Activated naive CD4-positive, alpha-beta T cell (primary cell): ENCODE measurements at places on chromosomes 6 and 20.
A peak's percentile ranks its signal among the peaks of the same experiment; 100 is the strongest.

DNA sequence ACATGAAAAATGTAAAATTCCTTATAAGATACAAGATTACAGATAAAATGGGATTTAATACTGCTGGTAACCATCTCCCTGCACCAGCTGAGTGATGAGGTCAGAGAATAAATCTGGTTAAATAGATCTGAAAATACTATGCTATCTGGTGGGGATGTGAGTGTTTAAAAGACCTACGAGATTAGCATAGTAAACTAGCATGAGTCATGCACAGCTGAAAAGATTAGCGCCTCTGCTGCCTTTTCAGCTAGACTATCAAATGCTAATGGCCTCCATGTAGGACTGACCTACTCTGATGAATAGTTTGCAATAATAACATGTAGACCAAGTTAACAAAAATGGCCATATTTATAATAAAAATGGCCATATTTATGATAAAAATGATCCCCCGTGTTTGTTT, 553.3 kb downstream of the C6orf118 start:
- DNase-seq: no peak

DNA sequence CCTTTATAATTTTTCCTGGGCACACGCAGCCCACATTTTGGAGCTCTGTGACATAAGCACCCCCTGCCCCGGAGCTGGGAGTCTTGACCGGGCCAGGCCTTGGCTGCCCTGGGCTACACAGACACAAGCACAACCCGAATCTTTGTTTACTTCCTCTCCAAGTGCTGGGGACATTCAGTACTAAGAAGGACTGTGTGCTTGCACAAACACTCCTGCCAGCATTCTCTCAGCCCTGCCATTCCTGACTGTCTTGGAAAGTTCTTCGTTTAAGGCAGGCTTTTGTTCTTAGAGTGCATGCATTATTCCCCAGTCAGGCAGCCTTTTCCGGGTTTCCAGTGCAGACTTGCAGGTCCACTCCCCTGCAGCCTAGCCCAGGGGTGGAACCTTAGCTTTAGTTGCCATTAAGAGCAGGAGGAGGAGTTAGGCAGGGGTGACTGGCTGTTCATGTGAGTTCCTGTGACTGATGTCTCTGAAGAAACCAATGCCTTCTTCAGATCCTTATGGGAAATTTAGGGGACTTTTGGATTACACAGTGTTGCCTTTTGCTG, 28.6 kb downstream of the FOXO3 start:
- DNase-seq: no peak

GRCh38 chr20:62501801-62502495, 26.2 kb upstream of the GATA5 start:
- no peak for DNase-seq

- peak; percentile 44 for DNase-seq
Measured at GRCh38 chr6:392441-393390, 1.2 kb downstream of the IRF4 start.

DNA sequence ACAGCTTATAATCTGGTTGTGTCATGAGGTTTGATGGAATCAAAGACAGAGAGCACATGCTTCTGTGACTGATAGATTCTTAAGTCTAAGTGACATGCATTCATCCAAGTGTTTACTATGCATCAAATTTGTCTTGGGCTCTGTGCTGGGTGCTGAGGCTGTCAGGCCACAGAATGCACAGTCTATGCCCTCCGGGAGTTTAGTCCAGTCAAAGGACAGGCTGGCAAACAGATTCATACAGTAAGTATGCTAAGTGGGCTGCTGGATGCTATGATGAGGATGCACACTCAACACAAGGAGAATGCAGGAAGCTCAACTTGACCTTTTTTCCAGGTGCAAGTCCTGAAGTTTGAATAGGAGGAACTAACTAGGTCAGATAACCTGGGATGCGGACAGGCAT, 146.7 kb downstream of the UST start:
- no peak for DNase-seq

DNA sequence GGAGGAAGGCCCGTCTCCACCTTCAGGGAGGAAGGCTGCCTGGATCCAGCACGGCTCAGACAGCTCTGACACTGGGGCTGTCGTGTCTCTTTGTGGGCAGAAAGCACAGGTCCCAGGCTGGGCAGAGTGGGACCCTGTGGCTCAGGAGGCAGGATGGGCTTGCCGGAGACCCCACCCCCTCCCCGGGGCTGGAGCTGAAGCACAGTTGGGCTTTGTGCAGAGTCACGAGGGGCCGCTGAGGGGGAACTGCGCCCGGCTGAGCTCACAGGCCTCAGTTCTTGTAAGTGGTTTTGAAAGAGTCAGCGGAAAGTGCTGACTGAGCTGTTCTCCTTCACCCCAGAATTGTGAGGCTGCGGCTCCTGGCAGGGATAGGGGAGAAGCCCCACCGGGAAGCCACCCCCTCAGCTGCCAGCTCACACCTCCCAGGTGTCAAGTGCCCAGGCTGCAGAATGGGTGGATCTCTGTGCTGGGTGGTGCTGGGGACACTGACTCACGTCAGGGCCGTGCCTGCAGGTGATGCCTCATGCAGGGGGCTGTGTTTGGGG, 145.5 kb upstream of the RNF24 start:
- DNase-seq: no peak

- DNase-seq: no peak
Measured at GRCh38 chr6:11273406-11274065, 41.1 kb upstream of the NEDD9 start.

- no peak for DNase-seq
Measured at GRCh38 chr6:125751334-125751916, 2.0 kb downstream of the HEY2 start.

DNA sequence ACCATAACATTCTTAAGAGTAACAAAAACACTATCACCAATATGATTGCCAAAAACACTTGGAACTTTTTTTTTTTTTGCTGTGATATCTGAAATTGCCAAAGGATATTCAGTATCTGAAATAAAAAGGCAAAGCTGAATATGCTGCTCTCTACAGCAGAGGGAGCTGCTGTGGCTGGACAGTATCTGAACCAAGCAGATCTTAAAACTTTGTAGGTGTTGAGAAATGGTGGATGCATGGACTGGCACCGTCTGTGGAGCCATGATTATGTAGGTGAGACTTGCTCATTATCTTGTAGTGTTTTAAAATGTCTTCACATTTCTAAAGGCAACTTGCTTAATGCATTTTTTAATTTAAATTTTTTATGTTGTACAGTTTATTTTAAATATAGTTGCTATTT, 9.2 kb downstream of the PDCD2 start:
- no peak for DNase-seq

GRCh38 chr6:115839583-115840181, 221.0 kb downstream of the FRK start:
- no peak for DNase-seq

DNA sequence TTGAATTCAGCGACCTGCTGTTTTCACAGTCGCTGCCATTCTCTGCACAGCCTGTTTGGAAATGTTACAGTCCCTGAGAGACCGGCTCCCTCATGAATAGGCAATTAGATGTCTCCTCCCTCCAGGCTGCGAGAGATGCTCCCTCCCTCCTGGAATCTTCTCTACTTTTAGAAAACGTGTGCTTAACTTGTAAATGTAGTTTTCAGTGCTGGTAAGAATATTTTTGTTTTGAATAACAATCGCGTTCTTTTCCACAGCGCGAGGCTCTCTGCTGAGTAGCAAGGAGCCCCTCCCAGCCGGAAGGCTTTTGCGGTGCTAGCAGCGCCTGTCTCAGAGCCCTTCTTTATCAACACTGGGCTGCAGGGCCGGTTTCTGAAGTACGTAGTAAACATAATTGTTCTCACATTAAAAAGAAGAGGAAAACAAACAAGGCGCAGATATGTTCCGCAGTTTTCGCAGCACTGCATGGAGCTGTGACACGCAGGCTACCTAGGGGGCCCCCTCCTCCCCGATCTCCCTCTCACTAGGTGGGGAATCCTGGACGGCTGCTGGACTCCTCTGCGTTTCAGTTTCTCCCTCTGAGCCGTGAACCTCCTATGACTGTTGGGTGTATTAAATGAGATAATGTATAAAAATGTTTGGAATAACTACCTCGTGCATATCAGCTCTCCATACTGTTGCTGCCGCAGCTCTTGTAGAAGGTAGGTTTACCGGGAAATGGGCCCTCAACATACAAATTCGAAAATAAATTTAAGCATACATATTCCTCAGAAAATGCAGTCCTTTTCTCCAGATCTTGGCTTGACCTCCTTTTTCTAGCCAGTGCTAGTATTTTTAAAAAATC, 79.0 kb upstream of the SPACA1 start:
- no peak for DNase-seq

GRCh38 chr6:17930321-17930993, 57.0 kb downstream of the KIF13A start:
- DNase-seq: no peak

DNA sequence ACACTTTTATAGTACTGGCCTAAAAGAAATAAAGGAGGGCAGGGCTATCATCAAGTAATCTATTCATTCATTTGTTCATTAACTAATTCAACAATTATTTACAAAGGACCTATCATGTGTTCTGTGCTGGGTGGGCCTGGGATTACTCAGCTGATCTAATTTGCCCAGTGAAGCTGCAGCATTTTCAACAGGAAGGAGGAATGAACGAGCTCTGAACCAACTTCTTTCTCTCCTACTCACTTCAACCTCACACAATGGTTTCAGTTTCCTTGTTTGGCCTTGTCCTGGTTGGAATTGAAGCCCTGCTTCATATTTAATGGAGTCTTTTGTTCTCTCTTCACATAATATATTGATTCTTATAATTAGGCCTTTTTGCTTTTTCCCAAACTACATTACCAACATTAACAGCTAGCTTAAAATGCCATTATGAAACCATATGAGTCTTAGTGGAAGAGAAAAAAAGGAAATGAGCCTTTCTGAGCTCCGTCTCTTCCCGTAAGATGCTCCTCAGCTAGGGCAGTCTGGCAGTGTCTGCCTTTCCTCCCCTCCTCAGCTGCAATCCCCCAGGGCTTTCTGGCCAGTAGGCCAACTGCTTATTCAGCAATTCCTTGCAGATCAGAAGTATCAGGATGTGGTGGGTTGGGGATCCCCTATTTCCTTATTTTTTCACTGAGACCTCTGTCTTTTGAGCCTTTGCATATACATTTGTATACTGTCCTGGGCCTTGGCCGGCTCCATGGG, 79.4 kb upstream of the NRN1 start:
- DNase-seq: no peak

- no peak for DNase-seq
Measured at GRCh38 chr6:158329531-158329930, 17.3 kb downstream of the TULP4 start.

- no peak for DNase-seq
Measured at GRCh38 chr20:56636716-56637115, 7.6 kb downstream of the TFAP2C start.

DNA sequence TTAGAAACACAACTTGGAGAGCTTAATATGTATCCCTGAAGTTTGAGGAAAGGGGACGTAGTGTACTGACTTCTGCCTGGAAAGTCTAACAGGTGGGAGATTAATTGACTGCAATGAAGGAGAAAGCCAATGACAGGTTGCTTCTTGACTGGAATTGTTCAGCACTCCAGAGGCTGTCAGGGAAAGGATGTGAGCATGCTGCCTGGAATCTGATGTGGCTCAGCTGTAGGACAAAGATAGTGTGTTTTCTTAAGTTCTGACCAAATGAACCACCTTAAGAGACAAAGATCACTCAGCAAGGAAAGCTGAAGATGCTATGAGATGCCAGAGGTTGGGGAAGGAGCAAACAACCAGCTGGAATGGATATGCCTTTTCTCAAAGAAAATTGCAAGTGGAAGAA, 185.8 kb downstream of the PHF3 start:
- DNase-seq: no peak

DNA sequence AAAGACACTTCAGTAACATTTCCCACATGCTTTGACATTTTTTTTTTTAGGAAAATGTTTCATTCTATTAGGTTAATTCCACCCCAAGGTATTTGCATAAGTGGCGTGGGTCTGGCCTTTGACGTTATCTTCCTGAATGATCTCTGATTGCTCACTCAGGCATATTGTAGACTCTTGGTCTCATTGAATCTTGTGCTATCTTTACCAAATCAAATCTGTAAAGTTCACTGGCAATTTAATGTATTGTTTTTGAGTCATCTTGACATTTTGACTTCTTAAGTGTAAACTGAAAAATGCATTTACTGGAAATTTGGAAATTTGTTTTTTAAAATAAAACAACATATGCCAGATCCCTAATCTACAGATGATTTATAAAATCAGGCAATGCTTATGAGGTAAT, 16.0 kb upstream of the VIP start:
- DNase-seq: no peak

- DNase-seq: no peak
Measured at GRCh38 chr6:104711371-104711770, 148.3 kb downstream of the HACE1 start.

- no peak for DNase-seq
Measured at GRCh38 chr20:4918473-4918872, 82.8 kb downstream of the SLC23A2 start.

- no peak for DNase-seq
Measured at GRCh38 chr6:147624946-147625515, 116.5 kb downstream of the SAMD5 start.

DNA sequence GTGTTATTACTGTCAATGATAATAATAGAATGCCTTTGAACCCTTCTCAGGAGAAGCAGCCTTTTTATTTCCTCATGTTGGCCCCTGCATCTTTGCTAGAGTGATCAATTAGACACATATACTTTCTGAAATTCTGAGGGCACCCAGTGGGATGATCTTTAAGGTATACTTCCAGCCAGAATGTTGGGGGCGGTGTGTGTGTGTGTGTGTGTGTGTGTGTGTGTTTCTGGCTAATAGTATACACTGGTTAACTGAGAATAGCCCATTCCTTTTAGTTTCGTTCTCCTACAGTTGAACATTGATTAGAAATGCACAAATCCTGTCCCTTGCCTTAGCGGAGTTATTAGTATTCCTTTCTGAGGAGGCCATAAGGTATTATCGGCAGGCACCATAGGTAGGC, 41.7 kb upstream of the CCDC167 start:
- no peak for DNase-seq

GRCh38 chr6:10659699-10660348, 34.6 kb downstream of the C6orf52 start:
- DNase-seq: no peak

GRCh38 chr6:129416337-129416990, 293.5 kb downstream of the ARHGAP18 start:
- no peak for DNase-seq

GRCh38 chr6:2448826-2449571, 203.6 kb upstream of the GMDS start:
- no peak for DNase-seq
